Stimulated activated CD4-positive, alpha-beta T cell treated with anti-CD3 and anti-CD28 coated beads, Interleukin-1b, Interleukin-23, amount 100 ng/mL, for 48 hours (primary cell): ENCODE measurements at places on chromosomes 5 and 9.

DNA sequence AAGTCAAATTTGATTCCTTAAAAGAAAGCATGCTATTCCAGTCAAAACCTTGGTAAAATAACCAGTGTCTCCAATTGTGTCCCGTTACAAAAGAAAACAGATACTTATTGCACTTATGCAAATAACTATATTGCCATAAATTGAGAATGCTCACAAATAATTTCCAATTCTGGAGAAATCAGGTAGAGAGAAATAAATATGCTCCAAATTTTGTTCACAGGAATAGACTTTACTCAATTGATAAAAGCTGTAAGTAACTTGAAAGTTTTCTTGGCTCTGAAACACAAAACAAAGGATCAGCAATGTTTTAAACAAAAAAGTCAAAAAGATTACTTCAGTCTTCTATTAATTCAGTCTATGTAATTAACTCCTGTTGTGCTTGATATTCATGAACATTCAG is 7.8 kb upstream of the DTWD2 start:
- DNase-seq, result no peak

DNA sequence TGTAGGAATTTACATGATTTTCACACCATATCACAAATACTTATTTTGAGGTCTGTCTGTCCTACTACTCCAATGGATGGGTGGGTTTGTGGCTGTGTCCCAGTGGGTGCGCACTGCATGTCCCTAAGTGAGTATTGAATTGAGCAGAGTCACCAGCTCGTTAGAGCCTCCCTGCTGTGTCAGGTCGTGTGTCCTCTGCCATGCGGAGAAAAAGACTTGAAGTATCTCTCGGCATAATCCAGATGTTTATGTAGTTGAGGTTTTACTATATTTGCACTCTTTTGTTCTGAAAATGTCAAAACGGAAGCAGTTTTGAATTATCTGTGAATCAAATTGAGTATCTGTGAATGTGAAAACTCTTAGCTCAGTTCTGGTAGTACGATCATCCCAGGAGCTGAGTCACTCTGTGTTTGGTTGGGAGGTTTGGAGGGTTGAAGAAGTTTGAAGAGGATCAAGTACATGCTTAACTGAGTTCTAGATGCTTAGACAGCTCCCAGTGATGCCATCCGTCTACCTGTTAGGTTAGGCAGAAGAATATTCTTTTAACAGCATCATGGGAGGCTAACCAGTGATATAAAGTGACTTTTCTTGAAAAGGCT is 194.2 kb downstream of the TENT4A start:
- no peak for DNase-seq

DNA sequence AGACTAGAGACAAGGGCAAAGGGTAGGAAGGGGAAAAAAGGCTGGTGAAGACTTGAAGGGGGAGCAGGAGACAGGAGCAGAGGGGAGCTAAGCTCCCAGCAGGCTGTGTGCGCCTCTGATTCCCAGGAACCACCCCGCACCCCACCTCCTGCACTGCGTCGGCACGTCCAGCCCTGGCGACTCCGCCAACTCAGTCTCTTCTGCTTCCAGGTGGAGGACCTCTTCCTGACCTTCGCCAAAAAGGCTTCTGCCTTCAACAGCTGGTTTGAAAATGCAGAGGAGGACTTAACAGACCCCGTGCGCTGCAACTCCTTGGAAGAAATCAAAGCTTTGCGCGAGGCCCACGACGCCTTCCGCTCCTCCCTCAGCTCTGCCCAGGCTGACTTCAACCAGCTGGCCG is 30.5 kb downstream of the DYNC2I2 start:
- DNase-seq, result no peak

- DNase-seq, result no peak
These were observed 75.7 kb downstream of the CAMK4 start for GRCh38 chr5:111299831-111300432.

- no peak for DNase-seq
These were observed 62.1 kb upstream of the NUDT12 start for GRCh38 chr5:103624675-103625074.

DNA sequence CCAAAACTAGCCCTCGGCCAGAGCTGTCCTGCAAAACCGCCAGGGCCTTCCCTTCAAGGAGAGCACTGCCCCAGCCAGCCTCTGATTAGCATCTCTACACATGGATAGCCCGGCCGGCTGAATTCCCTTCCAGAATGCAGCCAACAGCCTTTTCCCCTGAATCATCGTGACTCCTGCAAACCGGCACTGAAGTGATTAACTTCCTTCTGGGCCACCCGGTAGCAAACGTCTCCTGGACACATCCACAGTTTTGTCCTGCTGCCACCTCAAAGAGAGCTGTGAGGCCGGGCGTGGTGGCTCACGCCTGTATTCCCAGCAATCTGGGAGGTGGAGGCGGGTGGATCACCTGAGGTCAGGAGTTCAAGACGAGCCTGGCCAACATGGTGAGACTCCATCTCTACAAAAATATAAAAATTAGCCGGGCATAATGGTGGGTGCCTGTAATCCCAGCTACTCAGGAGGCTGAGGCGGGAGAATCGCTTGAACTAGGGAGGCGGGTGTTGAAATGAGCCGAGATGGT is 21.1 kb upstream of the EEIG1 start:
- no peak for DNase-seq

GRCh38 chr9:237141-237857 is 22.6 kb downstream of the DOCK8 start:
- DNase-seq, result no peak

DNA sequence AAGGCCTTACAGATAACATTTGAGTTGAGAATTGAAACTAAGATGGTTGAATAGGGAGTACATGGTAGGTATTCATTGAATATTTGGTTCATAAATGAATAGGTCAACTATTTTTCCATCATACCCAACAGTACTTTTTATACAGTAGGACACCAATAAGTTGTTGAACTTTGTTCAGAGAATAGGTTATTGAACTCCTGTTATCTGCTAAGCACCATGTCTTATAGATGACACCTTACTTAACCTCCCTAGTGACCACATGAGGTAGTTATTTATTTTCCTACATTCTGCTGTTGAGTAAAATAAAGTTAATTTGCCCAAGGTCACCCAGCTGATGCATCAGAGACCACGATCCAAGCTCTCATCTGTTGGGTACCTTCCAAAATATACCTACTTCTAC is 49.6 kb upstream of the ATP10B start:
- no peak for DNase-seq

- DNase-seq, result peak; percentile 53
These were observed at the start of gene KCNT1 for GRCh38 chr9:135701959-135702721. TSS of gene KCNT1 (plus strand) at chr9:135702185. CDS start at chr9:135702259, 74 bp downstream.

DNA sequence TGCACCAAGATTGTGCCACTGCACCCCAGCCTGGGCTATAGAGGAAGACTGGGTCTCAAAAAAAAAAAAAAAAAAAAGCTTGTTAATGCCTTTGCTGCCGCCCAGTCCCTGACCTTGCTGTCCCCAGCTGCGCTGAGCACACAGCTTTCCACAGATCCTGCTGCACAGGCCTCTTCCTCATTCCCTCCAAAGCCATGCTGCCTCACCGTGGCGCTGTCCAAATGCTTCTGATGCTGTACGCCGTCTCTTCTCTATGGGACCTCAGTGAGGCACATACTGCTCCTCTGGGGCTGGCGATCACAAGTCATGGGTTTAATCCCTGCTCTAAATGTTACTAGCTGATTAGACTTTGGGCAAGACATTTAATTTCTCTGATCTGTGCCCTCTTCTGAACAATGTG is 234.1 kb downstream of the FBXL7 start:
- no peak for DNase-seq

- no peak for DNase-seq
These were observed 3.0 kb downstream of the KIF12 start for GRCh38 chr9:114096041-114096511.

DNA sequence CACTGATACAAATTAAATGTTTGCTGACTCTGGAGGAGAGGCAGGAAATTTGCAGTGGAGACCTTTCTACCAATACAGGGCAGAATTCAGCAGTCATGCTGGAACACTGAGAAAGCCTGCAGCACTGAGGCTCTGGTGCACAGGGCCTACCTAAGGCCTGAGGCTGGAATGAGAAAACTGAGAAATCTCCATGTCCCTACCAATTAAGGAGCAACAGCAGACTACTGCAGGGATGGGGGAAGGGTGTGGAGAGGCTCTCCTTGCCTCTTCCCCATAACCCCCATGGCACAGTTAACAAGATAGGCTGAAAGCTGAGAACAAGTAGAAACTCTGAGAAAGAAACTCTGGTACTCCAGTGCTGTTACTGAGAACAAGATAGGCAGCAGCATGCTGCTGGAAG is 10.5 kb downstream of the FBXO4 start:
- DNase-seq, result no peak

DNA sequence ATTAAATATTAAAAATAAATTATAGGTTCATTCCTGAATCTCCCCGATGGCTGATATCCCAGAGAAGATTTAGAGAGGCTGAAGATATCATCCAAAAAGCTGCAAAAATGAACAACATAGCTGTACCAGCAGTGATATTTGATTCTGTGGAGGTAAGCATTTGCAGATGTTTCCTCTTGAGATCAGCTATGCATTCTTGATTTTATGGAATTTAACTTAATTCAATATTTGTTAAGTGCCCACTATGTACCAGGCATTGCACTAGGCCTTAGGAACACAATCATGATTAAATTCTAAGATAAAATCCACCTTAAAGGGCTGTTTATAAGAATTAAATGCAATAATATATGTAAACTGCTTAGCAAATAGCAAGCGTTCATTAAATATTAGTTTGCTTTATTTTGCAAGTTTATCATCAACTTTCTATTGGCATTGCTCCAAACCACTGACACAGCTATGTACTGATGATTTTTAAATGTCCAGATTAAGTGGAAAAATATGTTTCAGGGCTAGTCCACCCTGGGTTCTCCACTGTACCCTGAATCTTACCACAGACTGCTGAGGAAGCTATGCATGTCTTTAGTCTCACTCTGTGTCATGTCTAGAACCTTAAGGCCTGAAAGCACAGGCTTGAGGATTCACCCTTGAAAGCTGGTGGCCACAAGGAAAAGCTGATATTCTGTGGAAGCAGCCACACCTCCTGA is 33.2 kb downstream of the SLC22A4 start:
- DNase-seq, result no peak

DNA sequence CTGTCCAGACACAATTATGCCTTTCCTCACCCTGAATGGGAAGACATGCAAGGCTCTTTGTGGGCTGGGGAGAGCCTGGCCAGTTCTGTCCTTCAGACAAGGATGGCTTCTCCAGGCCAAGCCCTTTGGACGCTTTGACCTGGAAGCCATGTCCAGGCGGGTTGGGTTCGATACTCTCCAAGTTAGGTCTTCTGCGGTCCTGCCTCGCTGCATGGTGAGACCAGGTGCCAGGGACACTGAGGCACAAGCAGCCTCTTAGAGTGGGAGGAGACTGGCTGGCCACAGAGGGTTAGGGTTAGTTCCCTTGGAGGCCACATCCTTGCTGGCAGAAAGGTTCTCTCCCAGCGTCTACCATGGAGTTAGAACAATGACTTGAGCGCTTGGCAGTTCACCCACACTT is 67.6 kb downstream of the SHB start:
- DNase-seq, result no peak

- no peak for DNase-seq
These were observed 87.9 kb upstream of the SLC24A2 start for GRCh38 chr9:19876569-19877316.

DNA sequence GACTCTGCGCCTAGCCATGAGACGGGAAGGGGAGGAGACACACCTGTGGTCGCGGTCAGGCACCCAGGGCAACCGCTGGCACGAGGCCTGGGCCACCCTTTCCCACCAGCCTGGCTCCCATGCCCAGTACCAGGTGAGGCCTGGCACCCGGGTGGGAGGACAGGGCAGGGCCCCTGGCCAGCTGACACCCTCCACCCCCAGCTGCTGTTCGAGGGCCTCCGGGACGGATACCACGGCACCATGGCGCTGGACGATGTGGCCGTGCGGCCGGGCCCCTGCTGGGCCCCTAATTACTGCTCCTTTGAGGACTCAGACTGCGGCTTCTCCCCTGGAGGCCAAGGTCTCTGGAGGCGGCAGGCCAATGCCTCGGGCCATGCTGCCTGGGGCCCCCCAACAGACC is 5.0 kb downstream of the MAMDC4 start:
- DNase-seq, result no peak

GRCh38 chr9:16206518-16206917 is 653.7 kb downstream of the CCDC171 start:
- DNase-seq, result no peak

DNA sequence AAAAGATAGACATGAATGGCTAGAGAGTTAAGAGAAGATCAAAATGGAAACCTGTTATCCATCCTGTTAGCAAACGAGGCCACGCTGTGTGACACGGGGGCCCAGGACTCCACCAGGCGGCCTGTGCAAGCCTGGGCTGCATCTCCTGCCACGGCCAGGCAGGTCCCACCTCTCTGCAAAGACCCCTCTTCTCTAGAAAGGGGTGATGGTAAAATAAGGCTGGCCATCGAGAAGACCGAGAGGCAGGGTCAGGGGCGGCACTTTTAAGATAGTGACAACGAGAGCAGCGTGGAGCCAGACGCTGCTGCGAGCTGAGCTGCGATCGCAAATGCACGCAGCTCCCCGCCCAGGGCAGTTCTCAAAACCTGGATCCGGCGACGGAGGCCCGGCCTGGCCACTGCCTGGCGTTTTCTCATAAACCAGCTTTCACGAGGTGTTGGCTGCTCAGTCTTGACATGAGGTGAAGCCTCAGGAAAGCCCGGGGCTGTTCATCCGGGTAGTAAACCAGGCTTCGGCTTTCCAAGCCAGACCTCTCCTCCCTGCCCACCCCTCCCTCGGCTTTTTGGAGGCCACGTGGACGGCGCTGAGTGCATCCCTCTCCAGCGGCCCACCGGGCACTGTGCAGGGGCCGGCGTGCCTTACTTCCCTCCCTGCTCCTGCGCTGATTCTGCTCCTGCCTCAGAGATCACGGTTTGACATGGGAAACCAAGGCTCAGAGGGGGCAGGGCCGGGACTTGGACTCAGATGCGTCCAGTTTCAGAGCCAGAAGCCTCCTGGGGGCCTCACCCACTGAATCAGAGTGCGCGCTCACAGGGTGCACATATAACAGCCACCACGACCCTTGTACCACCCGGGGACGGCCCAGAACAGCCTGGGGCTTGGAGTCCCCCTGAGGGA is 151.6 kb upstream of the PHYKPL start:
- no peak for DNase-seq

GRCh38 chr9:132078699-132079356 is 839 bp downstream of the MED27 start:
- peak; percentile 4 for DNase-seq

DNA sequence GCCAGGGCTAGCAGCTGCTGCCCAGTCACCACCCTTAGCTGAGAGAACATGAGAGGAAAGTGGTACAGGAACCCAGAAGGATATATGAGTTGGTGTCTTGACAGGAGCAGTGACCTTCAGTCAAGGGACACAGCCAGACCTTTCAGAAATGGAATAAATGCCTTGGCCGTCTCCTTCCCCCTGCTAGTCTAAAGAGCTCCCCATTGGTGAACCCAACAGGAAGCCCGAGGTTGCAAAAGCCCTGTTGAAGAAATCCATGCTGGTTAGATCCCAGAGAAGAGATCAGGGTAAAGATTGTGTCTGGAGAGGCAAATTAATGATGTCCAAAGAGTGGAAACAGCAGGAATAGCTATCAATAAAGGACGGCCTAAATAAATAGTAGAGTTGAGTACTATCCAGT is 244.5 kb downstream of the NR3C1 start:
- DNase-seq, result no peak

- peak; percentile 10 for DNase-seq
These were observed 24.1 kb upstream of the PCSK5 start for GRCh38 chr9:75866273-75866871.
